ENCODE measurements at places on chromosomes 6 and 20. TPM values are rescaled to one million over a fixed set of nuclear protein-coding genes. Genes with fewer than 3 reads are reported as not detected.
A peak's percentile ranks its signal among the peaks of the same experiment; 100 is the strongest.

SLC35F1 gene
- total RNA-seq: not detected

DNA sequence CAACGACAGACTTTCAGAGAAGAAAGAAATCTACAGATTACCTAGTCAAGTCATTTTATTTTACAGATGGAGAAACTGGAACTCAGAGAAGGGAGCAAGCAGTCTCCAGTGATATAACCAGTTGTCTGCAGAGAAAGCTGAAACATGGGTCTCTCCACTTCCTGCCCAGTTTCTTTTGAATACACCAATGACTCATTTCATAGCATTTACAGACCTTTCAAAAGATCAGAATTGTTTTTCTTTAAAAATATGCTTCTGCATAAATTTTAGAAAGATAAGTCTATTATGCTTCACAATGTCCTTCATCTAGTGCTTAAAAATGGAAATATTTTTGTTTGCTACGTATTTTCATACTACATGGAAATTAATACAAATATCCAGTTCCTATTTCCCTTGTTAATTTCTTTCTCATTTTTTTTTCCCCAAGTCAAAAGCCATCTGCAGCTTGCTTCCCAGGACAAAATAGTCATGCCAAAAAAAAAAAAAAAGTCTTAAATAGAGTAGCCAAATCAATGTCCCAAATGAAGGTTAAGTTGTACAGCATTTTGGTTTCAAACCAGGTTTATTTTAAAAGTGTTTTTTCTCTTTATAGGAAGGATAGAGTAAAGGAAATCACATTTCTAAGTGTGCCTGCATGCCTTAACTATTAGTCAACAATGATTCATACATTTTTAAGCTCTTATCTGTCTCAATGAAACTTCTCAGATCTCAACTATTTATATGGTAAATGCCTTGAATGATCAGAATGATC lies 36.9 kb downstream of the ARHGAP18 start:
- H3K36me3 ChIP-seq: peaks cover 10% of the 10 kb centered on the region
- peak overlapping the region; percentile 98 for H3K27ac ChIP-seq
- peak overlapping the region; percentile 80 for H3K4me3 ChIP-seq
- DNase-seq: no peak

- peak overlapping the region; percentile 93 for H3K27ac ChIP-seq
- H3K4me3 ChIP-seq: peak overlapping the region; percentile 75
- DNase-seq: peak; percentile 77
- peaks cover 76% of the 10 kb centered on the region for H3K4me1 ChIP-seq
- no peaks in the 10 kb centered on the region for H3K27me3 ChIP-seq
Measured at GRCh38 chr6:30769088-30769852, 24.9 kb upstream of the IER3 start.

DNA sequence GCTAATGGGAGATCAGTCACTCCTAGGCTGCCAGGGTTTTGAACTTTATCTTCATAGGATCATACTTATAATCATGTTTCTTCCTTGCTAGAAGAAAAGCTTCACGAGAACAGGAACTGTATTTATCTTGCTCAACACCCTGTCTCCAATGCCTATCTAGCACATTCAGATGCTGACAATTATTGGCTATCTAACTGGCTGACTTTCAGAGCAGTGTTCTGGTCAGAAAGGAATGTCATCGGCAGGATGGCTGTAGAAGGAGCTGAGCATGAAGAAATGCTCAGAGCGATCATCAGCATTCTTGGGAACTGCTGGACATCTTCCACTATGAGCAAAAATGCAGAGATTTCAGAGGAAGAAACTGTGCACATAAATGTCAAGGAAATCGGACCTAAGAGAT lies 628.0 kb upstream of the NRSN1 start:
- H3K4me1 ChIP-seq: no peaks in the 10 kb centered on the region
- DNase-seq: no peak
- H3K27me3 ChIP-seq: no peaks in the 10 kb centered on the region
- H3K27ac ChIP-seq: no peak overlapping the region
- H3K4me3 ChIP-seq: no peak overlapping the region
